Peyer's patch (tissue), 4 donors: ENCODE measurements at places on chromosomes 3 and 15.

- DNase-seq: no peak
Measured at GRCh38 chr3:154818676-154819255, 261.4 kb upstream of the MME start.

- no peak for DNase-seq
Measured at GRCh38 chr3:112407888-112408702, 75.1 kb downstream of the CD200 start.

GRCh38 chr3:59699648-59700320 is 650.0 kb upstream of the CFAP20DC start:
- no peak for DNase-seq

- DNase-seq: no peak
Measured at GRCh38 chr3:107976202-107976800, 114.5 kb downstream of the CD47 start.

- no peak for DNase-seq
Measured at GRCh38 chr3:193716150-193716549, 123.1 kb downstream of the OPA1 start.

DNA sequence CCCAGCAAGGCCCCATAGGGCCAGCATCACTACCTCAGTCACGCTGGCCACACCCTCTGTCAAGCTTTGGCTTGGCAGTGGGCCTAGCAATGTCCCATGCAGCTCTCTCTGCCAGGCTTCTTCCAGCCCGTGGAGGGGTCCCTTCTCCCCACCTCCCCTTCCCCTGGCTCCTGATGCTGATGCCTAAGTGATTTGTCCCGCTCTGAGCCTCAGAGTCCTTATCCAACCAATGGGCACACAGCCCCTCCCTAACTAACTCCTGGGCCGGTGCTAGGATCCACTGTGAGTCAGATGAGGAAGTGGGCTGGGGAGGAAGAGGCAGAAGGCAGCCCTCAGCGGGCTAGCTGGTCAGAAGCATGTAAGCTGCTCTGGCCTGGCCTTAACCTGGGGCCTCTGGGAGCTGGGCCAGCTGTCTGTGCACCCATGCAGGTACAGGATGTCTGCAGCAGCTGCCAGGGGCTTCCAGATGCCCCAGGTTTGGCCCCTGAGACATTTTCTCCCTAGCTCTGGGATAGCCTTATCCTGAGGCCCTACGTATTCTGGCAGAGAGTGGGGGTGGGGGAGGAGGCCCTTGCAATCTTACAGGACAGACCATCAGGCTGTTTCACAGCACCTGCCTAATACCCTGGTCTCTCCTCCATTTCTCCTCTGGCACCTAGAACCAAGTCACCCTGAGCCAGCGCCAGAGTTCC is 740 bp upstream of the ZBTB47 start:
- peak; percentile 86 for DNase-seq

DNA sequence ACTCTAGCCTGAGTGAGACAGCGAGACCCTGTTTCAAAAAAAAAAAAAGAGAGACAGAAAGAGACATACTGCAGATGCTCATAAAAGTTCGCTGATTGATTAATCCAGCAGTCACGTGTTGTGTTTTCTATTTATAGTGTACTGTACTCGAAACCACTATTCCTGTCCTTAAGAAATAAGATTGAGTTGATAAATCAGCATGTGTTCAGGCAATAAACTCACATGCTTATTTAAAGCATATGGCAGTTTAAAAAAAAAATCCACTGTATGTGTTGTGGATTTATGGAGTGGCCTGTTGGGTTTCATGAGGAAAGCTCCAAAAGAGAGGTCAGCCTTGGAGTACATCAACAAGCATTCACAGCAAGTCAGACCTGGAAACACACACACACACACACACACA is 17.7 kb downstream of the RPL22L1 start:
- no peak for DNase-seq

DNA sequence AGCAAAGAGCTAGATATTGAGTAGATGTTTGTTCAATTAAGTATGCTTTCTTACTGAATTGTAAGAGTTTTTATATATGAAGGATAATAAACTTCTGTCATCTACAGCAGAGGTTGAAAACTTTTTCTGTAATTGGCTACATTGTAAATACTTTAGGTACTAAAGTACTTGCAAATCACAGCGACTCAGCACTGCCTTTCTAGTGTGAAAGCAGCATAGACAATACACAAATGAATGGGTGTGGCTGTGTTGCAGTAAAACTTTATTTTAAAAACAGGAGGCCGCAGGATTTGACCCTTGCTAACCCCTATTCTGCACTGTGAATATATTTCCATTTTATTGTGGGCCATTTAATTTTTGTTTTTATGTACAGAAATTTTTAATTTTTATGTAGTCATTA is 104.3 kb upstream of the TMC3 start:
- DNase-seq: no peak

- no peak for DNase-seq
Measured at GRCh38 chr3:102141096-102141927, 292.0 kb downstream of the NFKBIZ start.

DNA sequence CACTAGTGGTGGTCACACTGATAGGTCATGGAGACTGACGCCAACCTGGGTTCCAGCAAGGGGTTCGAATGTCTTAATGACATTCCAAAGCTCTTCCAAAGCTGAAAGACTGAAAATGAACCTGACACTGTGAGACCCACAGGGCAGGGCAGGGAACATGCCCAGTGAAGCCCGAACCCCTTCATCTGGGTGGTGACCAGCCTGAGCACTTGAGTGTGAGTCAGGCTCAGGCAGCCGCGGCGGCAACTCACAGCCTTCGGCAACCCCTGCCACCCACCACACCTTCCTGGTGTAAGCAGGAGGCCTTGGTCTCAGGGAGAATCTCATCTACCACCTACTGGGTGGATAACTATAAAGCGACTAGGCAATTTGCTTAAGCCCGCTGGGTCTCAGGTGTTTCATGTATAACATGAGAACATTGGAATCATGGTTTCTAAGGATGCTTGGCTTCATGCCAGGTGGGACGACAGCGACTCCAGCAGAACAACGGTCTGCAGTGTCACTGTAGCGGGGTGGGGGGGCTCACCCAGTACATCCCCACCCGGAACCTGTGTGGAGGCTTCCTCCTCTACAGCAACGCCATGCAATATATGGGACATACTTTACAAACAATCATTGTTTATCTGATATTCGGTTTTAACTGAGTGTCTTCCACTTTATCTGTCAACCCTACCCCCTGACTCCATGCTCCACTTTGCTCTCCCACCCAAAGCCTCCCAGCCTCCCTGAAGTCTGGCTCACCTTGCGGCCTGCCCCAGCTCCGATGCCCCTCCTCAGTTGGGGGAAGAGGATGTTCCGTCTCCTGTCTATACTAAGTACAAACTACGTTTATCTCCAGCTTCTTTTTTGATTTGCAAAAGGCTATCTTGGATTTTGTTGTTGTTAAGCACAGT is 125.0 kb upstream of the MEF2A start:
- peak; percentile 37 for DNase-seq

- DNase-seq: no peak
Measured at GRCh38 chr3:5231074-5231473, 43.6 kb downstream of the EDEM1 start.
